CD4-positive, CD25-positive, alpha-beta regulatory T cell (primary cell): ENCODE measurements at places on chromosomes 7 and 10.
A peak's percentile ranks its signal among the peaks of the same experiment; 100 is the strongest.

DNA sequence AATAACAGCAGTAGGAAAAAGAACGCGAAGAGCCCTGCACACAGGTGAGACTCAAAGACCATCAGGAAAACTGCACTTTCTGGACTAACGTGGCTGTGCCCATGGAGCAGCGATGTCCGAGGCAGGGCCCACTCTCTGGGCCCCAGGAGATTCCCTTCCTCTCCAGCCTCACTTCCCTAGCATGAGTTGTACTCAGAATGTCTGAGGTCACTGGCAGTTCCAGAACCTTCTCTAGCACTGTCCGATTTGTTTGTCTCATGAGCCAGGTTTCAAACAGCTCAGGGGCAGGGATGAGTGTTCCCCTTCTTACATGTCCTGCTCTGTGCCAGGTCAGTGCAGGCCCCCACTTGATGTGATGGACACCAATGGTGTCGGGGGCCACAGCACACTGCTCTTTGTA, 484.2 kb downstream of the PTPRN2 start:
- no peak overlapping the region for H3K4me3 ChIP-seq
- DNase-seq: no peak
- H3K27ac ChIP-seq: no peak overlapping the region
- no peaks in the 10 kb centered on the region for H3K36me3 ChIP-seq

DNA sequence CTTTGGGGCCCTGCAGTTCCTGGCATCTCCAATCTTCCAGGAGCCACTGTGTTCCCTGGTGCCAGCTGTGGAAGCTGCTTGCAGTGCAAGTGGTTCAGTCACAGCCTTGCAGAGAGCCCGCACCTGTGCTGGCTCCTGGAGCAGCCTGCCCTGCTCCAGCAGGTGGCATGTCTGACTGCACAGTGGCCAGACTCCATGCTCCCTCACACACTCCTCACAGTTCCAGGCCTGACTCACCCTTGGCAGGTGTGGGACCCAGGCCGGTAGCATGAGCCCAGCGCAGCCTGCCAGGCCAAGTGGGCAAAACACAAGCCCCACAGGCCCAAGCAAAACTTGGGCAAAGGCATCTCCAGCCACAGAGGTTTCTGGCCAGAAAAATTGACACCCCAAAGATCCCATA, 33.6 kb upstream of the RELN start:
- no peaks in the 10 kb centered on the region for H3K36me3 ChIP-seq
- no peak overlapping the region for H3K27ac ChIP-seq
- DNase-seq: no peak
- no peak overlapping the region for H3K4me3 ChIP-seq

DNA sequence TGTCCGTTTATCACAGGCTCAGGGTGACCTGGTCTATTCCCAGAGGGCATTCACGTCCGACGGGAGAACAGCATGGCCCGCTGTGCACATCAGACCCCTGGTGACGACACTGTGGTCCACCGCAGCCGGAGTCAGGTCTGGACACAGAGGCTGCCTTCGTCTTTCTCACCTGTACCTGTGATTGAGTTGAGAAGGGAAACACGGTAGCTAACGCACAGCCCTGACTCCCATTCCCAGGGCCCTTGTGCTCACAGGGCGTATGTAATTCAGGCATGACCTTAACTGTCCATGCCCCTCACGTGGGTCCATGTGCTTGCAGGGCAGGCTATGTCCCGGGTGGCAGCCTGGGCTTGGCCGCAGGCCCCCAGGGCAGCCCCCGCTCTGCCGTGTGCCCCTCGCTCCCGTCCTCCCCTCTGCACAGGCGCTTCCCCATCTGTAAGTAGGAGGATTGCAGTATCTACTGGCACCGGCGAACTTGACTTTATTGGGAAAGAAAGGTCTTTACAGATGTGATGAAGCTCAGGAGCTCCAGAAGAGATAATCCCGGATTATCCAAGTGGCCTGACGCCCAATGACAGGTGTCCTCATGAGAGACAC, 221.3 kb upstream of the TCERG1L start:
- no peak for DNase-seq
- H3K4me1 ChIP-seq: no peaks in the 10 kb centered on the region
- no peaks in the 10 kb centered on the region for H3K27me3 ChIP-seq
- no peak overlapping the region for H3K27ac ChIP-seq
- no peak overlapping the region for H3K4me3 ChIP-seq

GRCh38 chr7:7982904-7983303, 14.3 kb downstream of the GLCCI1 start:
- H3K27me3 ChIP-seq: no peaks in the 10 kb centered on the region
- peaks cover 50% of the 10 kb centered on the region for H3K4me1 ChIP-seq
- no peak for DNase-seq
- no peaks in the 10 kb centered on the region for H3K36me3 ChIP-seq
- H3K27ac ChIP-seq: no peak overlapping the region

DNA sequence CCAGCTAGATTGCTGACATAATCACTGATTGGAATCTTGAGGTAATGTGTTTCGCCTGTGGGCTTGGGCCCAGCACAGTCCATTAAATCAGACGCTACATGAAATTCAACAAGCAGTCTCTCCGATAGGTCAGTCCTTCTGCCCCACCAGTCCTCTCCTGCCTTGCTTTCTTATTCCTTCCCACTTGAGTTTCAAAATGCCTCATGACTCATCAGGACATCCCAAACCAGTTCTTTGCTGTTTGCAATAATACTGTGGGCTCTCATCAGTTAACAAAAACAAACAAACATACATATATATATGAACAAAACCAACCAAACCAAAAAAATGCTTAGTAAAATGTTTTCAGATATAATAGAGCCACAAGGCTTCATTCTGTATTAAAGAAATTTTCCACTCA, 599.0 kb downstream of the SORCS1 start:
- no peaks in the 10 kb centered on the region for H3K4me1 ChIP-seq
- H3K27me3 ChIP-seq: no peaks in the 10 kb centered on the region
- H3K27ac ChIP-seq: no peak overlapping the region
- H3K36me3 ChIP-seq: no peaks in the 10 kb centered on the region
- no peak for DNase-seq

DNA sequence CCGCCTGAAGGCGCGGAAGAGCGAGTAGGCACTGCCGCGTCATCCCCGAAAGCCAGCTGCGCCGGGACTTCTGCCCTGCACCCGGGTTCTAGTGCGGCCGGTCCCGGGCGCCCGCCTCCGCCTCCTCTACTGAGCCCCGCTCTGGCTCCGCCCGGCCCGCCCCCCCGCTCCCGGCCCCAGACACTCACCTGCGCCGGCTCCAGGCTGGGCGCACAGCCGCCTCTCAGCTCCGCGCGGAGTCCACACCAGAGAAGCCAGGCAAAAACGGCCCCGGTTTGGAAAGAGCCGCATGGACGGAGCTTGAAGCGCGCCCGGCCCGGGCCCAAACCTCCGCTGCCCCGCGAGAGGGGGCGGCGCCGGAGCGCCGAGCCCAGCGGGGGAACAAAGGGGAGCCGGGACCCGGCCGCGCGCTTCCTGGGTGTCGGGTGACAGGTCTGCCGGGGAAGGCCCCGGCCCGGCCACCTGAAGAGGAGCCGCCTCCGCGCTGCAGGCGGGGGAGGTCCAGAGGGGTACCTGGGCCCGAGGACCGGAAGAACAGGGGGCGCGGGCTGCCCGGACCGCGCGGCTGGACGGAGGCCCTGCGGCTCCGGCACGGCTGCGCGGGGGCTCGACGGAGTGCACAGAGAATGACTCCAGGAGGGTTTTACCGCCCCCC, 168.2 kb downstream of the NRF1 start:
- peak; percentile 14 for DNase-seq
- no peak overlapping the region for H3K4me3 ChIP-seq
- no peak overlapping the region for H3K27ac ChIP-seq

DNA sequence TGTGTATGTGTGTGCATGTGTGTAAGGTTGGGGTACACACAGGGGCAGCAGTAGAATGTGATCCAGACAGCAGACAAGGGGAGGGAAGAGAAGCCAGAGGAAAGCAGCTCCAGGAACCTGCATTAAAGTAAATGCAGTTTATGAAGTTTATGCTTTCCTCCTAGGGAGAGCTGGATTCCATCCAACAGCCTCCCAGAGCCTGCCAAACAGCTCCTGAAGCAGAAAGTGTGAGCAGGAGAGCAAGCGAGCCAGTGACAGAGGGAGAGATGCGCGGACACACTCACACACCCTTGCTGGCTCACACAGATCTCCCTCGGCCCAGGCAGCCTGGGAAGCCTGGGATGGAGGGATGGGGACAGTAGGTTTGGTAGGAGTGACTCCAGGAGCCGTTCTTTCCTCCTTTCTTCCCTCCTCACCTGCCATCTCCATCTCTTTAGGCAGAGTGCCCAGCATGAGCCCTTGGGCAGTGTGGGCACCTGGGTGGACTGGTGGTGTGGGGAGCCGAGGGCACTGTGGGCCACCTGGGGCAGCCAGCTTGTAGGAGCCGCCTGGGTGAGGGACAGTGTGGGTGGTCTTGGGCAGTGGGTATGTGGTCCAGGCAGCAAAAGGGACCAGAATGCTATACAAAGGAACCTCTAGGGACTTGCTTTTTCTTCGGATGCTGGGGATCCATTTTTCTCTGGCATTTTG, 46.1 kb downstream of the PAX2 start:
- H3K27ac ChIP-seq: no peak overlapping the region
- H3K36me3 ChIP-seq: no peaks in the 10 kb centered on the region
- no peaks in the 10 kb centered on the region for H3K4me1 ChIP-seq
- no peaks in the 10 kb centered on the region for H3K27me3 ChIP-seq

DNA sequence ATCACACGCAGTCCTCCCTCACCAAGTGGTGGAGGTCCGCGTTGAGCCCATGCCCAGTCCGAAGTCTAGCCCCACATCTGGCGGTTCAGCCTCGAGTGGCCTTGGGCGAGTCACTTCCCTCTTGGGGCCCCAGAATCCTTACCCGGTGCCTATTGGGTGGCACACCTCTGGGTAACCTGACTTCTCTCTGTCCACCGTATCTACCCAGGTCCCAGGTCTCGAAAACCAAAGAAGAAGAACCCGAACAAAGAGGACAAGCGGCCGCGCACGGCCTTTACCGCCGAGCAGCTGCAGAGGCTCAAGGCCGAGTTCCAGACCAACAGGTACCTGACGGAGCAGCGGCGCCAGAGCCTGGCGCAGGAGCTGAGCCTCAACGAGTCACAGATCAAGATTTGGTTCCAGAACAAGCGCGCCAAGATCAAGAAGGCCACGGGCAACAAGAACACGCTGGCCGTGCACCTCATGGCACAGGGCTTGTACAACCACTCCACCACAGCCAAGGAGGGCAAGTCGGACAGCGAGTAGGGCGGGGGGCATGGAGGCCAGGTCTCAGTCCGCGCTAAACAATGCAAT, 4.3 kb downstream of the EN2 start:
- no peak overlapping the region for H3K4me3 ChIP-seq
- DNase-seq: no peak
- H3K27me3 ChIP-seq: peaks cover 22% of the 10 kb centered on the region
- H3K4me1 ChIP-seq: peaks cover 22% of the 10 kb centered on the region
- no peaks in the 10 kb centered on the region for H3K36me3 ChIP-seq
- no peak overlapping the region for H3K27ac ChIP-seq

- H3K27me3 ChIP-seq: no peaks in the 10 kb centered on the region
- peak within 1 kb of the TSS; percentile 93 for H3K4me3 ChIP-seq
- peaks cover 13% of the 10 kb centered on the region for H3K36me3 ChIP-seq
- DNase-seq: peak; percentile 88
Observed at GRCh38 chr10:100185364-100186252, at the start of gene ERLIN1. Gene ERLIN1, minus strand, starts transcription at chr10:100186029. Its CDS starts 403 bp downstream, at chr10:100185626.

DNA sequence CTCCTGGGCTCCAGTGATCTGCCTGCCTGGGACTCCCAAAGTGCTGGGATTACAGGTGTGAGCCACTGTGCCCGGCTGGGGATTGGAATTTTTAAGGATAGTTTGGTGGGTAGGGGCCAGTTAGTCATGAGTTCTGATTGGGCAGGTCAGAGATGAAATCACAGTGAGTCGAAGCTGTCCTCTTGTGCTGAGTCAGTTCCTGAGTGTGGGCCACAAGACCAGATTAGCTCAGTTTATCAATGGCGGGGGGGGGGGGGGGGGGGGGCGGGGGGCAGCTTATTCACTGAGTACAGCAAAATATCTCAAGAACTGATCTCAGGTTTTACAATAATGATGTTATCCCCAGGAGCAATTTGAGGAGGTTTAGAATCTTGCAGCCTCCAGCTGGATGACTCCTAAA, 11.6 kb upstream of the ERCC6 start:
- peaks cover 7% of the 10 kb centered on the region for H3K27me3 ChIP-seq
- no peak for DNase-seq
- no peaks in the 10 kb centered on the region for H3K36me3 ChIP-seq

DNA sequence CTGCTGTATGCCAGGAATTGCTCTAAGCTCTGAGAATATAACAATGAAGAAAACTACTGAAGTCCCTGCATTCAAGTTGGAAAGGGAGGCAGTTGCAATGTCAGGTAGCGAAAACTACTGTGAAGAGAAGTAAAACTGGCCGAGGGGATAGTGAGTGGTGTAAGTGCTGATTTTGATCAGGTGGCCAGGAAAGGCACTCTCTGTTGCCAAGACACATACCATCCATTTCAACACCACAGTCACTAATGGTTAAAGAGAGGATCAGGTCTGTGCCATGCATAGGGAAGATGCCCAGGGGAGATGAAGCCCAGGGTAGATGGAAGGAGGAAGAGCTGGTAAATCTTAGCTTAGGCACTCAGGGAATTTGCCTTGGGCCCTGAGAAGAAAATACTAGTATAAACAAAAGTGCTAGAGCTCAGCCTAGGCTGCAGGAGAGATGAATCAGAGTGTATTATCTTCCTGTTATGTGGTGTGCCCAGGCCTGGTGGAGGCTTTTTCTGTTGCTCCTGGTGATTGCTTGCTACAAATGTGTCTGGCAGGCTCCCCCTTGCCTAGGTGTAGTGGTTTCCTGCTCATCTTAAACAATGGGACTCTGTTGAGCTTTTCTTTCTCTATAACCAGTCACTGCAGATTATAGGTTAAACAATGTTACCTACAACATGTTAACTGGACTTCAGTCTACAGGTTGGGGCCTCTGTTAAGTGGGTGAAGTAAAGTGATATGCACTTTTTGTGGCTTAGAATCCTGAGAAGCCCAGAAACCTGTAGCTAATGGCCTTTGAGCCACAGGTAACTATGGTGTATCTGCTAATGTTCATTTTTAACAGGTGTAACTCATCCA, 125.5 kb downstream of the LRRC4 start:
- H3K27ac ChIP-seq: no peak overlapping the region
- no peaks in the 10 kb centered on the region for H3K27me3 ChIP-seq
- H3K36me3 ChIP-seq: peaks cover 24% of the 10 kb centered on the region
- no peak for DNase-seq
